Neural progenitor cell (in vitro differentiated cells): ENCODE measurements at places on chromosomes 4 and X.

DNA sequence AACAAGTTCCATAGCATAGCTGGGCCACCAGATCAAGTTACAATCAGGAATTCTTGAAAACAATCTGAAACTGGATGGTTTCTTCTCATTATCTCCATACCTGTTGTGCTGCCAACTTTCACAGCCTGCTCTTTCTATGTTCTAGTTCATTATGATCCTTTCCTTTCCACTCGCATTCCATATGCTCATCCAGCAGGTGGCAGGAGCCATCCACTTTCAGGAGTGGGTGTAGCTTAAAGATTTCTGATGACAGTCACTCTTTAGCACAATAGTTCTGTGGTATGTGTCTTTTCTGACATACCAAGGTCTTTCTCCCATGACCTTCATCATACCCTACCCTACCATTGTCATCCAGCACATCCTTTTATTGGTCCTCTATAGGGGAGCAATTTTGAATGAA is 46.4 kb downstream of the PAGE2 start:
- peak; percentile 18 for DNase-seq

- no peak for DNase-seq
Measured at GRCh38 chr4:151228189-151229119, 48.5 kb upstream of the PRSS48 start.

DNA sequence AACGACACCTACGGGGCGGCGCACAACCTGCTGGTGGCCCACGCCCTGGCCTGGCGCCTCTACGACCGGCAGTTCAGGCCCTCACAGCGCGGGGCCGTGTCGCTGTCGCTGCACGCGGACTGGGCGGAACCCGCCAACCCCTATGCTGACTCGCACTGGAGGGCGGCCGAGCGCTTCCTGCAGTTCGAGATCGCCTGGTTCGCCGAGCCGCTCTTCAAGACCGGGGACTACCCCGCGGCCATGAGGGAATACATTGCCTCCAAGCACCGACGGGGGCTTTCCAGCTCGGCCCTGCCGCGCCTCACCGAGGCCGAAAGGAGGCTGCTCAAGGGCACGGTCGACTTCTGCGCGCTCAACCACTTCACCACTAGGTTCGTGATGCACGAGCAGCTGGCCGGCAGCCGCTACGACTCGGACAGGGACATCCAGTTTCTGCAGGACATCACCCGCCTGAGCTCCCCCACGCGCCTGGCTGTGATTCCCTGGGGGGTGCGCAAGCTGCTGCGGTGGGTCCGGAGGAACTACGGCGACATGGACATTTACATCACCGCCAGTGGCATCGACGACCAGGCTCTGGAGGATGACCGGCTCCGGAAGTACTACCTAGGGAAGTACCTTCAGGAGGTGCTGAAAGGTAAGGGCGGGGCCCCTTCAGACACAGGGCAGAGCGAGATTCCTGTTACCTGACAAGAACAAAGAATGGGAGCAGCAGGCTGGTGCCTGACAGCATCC is 11.7 kb downstream of the RPL9 start:
- peak; percentile 49 for DNase-seq

DNA sequence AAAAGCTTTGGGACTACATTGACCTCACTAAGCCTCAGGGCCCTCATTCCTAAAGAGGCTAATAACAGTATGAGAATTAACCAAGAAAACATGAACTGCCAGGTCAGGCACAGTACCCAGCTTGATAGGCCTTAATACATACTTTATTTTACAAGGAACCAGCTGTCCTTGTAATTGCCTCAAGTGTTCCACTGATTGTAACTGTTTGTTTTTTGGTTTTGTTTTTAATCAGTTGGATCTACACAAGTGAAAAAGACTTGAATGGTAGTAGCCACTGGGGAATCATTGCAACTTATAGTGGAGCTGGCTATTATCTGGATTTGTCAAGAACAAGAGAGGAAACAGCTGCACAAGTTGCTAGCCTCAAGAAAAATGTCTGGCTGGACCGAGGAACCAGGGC is 35.6 kb downstream of the PKD2 start:
- no peak for DNase-seq

DNA sequence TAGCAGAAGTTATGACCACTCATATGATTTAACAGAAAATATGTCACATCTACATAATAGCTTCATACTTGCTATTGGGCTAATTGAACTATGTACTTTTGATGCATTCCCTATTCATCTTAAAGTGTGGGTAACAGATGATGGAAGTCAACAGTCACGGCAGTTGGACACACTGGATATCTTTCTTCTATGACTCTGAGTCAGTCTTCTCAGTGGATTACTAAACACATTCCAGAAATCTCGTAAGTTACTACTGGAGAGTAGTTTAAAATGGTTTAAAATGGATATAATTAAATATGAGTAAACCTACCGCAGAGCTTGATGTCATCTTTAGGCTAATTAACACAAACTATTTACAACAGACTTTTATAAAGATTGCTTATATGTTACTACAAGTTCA is 30.1 kb upstream of the CFAP299 start:
- DNase-seq, result no peak

DNA sequence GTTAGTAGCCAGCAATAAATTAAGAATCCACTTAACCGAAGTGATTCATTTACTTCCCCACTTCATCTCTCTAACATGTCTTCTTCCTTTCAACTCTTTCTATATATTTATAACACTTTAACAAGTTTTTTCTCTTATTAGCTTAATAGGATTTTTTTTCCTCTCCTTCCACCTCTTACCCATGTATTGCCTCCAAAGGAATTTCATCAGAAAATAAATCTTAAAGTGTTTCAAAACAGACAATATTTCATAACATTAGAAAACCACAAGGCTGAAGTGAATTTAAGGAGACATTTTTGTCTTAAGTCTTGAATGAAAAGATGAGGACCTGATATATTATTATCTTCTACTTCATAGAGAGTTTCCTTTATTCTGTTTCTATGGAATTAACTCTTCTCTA is 101.5 kb downstream of the PDGFC start:
- DNase-seq, result no peak

DNA sequence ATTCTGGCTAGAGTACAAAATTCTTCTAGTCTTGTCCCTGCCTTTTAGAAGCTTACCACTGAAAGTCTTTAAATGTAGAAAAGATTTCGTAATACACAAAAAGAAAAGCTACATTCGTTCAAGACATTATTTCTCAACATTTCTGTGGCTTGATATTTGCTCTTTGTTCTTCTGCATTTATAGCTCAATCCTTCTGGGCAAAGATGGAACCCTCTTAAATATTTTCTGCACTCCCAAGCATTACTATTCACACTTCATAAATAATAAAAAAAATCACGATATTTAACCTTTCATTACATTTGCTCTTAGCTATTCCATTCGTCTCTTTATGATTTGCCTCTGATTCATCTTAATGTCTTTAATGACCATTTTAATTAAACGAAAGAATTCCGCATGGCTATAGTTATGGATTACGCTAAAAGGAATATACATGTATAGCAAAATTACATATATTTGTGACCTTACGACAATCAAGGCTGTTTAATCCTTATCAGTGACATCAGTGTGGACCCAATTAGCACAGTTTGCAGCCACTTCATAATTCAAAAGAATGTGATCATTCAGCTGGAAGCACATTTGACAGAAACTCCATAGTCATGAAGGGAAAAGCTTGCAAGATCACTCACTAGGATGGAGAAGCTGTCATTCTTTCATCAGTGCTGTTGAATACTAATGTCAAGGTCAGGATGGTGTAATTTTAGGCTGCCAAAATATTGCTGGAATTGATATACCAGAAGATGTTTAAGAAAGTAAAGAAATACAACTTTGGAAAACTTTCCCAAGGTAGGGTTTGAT is 1075.0 kb upstream of the TENM3 start:
- DNase-seq, result no peak

DNA sequence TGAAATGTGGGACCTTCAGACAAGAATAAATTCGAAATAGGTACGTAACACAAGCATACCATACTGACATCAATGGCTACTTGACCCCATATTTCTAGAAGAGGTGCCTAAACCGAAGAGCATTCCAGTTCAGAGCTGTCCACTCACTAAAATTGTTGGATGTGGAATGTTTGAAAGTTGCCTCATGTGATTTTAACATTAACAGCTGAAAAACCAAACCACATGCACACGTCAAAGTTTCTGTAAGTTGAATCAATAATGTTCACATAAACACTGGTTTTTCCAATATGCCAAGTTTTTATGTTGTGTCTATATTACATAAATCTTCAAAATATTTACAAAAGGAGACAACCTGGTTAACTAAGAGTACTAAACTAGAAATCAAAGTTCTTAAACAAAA is 3.5 kb downstream of the UBE2D3 start:
- DNase-seq, result no peak

DNA sequence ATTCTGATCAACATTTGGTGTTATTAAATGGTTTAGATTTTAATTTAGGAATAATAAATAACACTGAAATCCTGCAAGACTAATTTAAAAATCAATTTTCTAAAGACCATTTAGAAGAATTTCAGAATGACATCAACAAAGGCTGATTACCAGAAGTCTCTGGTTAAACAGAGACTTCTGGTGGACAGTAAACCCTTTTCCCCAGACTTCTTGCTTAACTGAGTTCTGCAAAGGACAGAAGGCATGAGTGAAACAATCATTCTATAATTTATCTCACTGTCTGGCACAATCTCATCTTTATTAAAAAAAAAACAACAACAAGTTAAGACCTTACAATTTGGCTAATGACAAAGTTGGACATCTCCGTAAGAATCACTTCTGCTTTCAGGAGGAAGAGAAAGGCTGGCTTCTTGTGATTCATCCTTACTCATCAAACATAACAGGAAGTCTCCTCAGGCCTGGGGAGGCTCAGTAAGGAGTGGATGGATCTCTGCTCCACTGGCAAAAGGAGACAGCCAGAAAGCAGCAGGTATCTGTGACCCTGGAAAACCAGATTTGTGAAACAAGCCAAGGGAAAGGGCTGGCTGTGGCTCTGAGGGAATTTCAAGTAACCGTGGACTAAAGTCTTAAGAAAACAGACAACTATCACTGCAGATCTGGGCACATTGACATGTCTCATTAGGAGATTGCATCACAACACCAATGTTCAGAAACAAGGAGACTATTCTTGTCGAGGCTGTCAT is 908 bp upstream of the TLR6 start:
- DNase-seq, result no peak

DNA sequence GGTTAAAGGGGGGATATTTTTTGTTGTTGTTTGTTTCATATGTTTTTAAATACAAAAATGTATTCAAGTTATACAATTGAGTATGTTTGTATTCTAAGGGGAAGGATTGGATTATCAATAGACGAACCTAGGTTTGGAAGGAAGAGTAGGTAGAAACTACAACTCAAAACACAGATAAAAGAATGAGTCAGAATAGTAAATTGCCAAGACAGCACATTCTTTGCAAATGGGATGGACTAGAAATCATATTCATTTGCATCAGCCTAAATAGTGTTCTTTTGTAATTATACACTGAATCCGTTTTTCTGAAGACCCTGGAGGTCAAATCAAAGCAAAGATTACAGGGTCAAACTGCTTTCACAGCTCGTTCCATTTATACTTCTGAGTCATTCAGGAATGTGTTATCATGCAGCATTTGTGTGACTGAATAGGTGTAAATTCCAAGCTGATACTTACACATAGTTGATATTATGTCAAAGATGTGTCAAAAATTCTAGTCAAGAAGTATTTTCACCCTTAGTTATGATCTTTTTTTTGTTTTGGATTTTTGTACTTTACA is 273.3 kb upstream of the FAT4 start:
- no peak for DNase-seq

DNA sequence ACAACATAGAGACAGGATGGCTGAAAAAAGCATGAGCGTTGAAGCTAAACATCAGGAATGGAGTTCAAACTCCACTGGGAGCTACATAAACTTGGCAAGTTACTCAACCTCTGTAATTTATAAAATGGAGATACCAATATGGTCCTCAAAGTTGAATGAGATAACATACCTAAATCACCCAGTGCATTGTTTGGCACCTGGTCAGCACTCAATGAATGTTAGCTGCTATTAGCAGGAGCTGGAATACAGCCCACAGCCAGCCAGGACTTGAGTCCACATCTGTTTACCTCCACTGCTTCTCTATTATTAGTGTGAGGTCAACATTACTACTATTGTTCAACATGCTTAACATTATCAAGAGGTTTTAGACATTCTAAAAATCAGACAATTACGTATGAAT is 97.9 kb downstream of the NR3C2 start:
- no peak for DNase-seq

- no peak for DNase-seq
Measured at GRCh38 chr4:84862064-84862463, 104.4 kb downstream of the WDFY3 start.

DNA sequence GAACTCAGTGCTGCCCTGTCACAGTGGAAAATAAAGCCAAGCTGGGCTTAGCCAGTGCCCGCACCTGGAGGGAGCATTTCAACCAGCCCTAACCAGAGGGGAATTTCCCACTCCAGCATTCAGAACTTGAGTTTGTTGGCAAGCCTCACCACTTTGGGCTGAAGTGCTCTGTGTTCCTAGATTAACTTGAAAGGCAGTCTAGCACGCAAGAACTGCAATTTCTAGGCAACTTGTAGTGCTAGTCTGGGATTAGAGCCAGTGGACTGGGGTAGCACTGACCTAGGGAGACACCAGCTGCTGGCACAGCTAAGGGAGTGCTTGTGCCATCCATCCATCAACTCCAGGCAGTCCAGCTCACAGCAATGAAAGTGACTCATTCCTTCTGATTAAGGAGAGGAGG is 1060.6 kb upstream of the GRID2 start:
- no peak for DNase-seq

DNA sequence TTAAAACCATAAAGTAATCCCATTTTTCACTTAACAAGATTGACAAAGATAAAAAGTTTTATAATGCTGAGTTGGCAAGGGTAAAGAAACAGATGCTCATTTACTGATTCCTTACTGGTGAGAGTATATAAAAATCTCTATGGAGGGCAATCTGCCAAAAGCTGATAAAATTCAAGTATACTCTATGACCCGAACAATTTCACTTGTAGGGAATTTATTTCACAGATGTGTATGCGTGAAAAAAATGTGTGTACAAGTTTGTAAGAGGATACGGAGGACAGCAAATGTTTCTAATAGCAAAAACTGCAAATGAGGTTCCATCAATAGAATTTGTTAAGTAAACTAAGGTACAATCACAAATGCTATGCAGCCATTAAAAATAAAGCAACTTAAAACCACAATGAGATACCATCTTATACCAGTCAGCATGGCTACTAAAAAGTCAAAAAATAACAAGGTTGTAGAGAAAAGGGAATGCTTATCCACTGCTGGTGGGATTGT is 23.4 kb downstream of the DHX15 start:
- no peak for DNase-seq

DNA sequence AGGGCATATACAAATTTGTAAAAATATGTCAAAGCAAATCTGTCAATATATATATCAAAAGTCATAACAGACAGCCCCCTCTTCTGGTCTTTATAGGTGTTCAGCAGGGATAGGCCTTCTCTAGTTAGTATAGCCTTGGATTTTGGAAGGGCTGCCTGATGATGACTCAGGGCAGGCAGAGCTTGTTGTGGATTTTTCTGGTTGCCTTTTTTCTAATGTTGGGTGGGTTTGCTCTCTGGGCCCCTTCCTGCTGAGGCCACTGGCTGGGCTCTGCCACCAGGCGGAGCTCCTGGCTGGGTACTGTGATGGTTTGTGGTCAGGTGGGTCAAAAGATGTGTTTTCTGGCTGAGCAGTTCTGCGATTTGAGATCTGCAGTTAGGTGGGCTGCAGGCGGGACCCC is 294.2 kb downstream of the GRIA2 start:
- DNase-seq, result peak; percentile 36
